ENCODE measurements at places on chromosomes 13 and 19.

DNA sequence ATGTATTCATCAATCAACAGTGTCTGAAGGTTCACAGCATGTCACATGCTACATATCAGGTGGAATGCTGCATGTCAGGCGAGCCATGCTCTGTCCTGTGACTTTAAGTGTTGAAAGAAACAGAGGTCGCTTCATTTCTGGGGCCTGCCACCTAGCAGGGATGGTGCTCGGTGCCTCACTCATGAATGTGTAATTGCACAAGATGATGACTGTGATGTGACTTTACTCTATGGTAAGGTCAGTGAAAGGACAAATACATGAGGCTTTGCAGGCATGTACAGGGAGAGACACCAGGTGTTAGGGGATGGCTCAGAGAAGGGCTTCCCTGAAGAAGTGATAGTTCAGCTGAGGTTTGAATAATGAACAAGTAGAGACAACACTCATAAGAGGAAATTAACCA lies 66.7 kb downstream of the FRY start:
- DNase-seq: no peak

DNA sequence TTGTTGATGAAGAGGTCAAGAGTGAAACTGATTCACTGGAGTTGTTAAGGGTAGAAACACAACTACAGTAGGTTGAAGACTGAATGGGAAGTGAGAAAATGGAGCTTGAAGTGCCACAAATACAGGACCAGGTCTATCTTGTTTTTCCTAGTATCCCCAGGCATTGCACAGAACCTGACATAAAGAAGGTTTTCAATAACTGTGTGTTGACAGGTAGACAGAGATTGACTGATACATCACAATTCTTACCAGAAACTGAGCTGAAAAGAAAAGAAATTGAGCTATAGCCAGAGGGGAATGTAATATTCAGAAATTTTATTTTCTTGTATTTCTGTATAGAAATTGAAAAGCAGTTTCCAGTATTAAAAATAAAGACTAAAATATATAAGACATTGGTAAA lies 767.7 kb downstream of the PCDH17 start:
- no peak for DNase-seq

DNA sequence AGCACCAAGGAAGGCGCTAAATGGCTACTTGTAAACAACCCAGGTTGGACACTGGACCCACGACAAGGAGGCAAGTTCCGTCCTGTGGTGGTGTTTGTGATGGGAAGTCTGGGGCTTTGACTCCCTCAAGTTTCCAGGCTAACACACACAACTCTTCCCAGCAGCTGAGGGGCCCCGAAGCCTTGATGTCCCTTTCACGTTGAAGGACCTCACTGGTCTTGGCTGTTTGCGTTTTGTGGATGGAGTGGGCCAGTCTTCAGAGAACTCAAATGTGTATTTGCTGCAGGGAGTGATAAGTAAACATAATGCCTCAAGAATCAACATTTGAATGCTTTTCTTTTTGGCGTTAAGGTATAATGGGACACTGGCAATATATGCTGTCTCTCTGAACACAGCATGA lies 199.2 kb downstream of the TM9SF2 start:
- DNase-seq: no peak

GRCh38 chr19:49559928-49560327 lies 20.4 kb downstream of the NOSIP start:
- no peak for DNase-seq

GRCh38 chr19:4007836-4008539 lies 452 bp downstream of the PIAS4 start:
- no peak for DNase-seq

GRCh38 chr19:3519126-3519525 lies 13.0 kb downstream of the FZR1 start:
- no peak for DNase-seq

- no peak for DNase-seq
Measured at GRCh38 chr13:113874579-113875428, 10.9 kb upstream of the GAS6 start.

DNA sequence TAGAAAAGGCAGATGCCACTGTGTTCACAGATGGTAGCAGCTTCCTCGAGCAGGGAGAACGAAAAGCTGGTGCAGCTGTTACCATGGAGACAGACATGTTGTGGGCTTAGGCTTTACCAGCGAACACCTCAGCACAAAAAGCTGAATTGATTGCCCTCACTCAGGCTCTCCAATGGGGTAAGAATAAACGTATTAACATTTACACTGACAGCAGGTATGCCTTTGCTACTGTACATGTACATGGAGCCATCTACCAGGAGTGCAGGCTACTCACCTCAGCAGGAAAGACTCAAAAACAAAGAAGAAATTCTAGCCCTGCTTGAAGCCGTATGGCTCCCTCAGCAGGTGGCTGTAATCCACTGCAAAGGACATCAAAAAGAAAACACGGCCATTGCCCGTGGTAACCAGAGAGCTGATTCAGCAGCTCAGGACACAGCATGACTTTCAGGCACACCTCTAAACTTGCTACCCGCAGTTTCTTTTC lies 197.7 kb downstream of the ZNF737 start:
- DNase-seq: no peak

- DNase-seq: no peak
Measured at GRCh38 chr13:76813891-76814290, 72.3 kb downstream of the KCTD12 start.

- DNase-seq: no peak
Measured at GRCh38 chr19:18179957-18180356, 6.3 kb downstream of the IFI30 start.

GRCh38 chr13:74767050-74767449 lies 632.8 kb upstream of the KLF12 start:
- DNase-seq: no peak

- DNase-seq: no peak
Measured at GRCh38 chr19:48630296-48631063, 6.7 kb downstream of the DBP start.

DNA sequence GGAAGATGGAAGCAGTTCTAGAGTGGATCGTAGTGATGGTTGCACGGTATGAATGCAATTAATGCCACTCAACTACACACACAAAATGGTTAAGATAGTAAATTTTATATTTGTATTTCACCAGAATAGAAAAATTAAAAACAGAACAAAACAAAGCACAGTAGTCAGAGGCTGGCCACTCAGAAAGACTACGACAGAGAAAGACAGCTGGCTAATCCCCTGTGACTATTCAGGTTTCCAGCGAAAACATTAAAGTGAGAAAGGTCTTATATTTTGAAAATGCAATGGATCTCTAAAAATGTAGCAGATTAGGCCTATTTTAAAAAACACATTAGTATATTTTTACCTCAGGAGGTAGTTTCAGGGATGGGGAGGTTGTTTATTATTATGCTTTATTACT lies 131.3 kb upstream of the POSTN start:
- no peak for DNase-seq

GRCh38 chr13:69633044-69633443 lies 474.6 kb upstream of the ATXN8OS start:
- no peak for DNase-seq

DNA sequence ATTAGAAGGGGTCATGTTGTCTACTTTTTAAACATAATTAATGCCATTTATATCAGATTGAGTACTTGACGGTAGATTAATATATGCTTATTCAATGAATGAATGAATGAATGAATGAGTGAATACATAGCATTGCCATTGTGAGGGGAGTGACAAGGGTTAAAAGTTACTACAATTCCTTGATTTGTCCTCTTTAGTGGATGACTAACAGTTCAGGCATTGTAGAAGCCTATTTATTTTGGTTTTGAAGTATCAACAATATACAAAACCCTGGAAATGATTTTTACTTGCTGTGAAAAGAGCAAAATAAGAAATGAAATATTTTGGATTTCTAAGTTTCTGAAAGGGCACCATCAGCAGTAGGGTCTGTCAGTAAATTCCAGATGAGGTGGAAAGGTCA lies 122.7 kb downstream of the CYSLTR2 start:
- DNase-seq: no peak

- no peak for DNase-seq
Measured at GRCh38 chr13:94640721-94641120, 39.1 kb downstream of the GPR180 start.

- no peak for DNase-seq
Measured at GRCh38 chr19:28736528-28736927, 476.4 kb downstream of the UQCRFS1 start.

- DNase-seq: peak; percentile 29
Measured at GRCh38 chr19:2962018-2962670, 15.2 kb upstream of the TLE6 start.

DNA sequence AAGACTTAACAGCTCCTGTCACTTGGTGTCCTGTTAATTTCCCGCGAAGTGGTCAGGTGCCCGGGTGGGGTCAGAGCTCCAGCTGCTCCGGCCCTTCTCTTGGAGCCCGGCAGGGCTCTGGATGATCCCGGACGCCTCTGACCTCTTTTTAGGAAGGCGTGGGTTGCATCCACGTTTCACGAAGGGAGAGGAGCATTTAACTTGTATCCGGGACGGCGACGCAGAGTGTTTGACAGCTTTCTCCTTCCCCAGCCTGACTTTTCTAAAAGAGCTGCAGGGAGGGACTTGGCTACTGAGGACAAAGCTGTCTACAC lies 656 bp downstream of the ZNF155 start:
- DNase-seq: no peak

GRCh38 chr13:108807841-108808240 lies 178.4 kb downstream of the MYO16 start:
- no peak for DNase-seq

- peak; percentile 71 for DNase-seq
Measured at GRCh38 chr19:36605101-36605876, at the start of gene ZNF382. TSS of gene ZNF382 (plus strand) at chr19:36605313. CDS start at chr19:36609915, 4,602 bp downstream.

DNA sequence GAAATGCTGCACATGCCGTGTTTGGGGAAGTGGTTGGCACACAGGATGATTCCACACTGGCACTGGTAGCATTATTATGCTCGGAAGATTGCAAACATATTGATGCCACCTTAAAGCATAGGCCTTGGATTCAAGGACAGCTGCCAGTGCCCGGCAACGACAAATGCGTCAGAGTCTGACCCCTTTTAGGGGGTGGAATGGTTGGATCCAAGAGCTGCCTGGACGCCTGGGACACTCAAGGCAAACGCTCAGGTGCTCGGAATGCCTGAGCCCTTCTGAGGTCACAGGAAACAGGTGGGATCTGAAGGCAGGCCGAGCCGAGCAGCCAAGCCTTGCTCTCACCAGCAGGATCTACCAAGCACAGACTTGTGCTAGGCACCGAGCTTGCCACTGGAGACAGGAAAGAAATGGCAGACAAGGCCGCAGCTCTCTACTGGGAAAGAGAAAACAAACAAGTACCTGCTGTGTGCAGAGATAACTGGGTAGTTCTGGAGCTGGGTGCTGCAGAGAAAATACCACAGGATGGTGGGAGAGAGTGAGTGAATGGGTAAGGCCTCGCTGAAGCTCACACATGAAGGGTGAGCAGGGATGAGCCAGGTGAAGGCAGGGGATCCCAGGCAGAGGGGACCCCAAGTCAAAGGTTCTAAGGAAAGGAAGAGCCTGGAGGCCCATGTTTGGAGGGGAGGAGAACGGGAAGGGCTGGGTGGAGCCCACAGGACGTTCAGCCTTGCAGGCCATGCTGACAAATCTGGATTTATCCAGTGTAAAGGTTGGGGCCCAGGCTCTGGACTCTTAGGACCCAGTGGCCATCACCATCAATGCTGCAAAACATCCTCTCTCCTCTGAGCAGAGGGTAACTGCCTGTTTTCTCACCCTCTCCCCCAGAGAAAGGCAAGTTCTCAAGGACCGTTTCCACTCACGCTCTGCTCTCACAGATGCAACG lies 9.2 kb downstream of the RANBP3 start:
- no peak for DNase-seq

DNA sequence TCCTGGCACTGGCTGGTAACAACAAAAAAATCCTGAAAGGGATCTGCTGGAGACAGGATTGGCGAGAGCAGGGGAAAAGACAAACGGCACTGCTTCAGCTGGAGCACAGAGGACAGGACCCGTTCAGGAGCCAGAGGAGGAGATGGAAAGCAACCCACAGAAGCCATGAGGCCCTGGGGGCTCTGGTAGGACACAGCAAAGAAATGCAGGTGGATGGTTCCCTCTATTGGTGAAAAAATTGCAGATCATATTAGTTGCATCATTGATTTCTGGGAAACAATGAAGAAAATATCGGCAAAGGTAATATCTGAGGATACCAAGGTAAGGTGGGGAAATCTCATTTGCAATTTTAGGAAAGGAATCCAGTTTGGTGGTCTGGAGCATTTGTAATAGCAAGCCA lies 25.7 kb upstream of the TPP2 start:
- DNase-seq: no peak

DNA sequence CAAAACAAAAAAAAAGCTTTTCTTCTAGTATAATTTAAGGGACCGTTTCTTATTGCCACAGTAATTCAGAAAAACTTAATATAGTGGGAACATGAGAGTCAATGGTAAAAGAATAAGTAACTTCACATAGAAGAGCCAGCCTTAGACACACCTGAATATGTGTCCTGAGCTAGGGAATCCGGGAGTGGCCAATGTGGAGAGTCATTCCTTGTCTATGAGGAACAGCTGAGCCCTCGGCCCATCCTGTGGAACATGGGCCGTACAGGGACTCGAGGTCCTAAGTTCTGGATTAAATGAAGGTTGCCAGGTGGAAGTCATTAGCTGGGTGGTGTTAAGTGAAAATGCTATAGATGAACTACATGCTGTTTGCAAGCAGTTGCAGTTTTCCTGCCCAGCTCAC lies 32.2 kb downstream of the EFNB2 start:
- DNase-seq: no peak

DNA sequence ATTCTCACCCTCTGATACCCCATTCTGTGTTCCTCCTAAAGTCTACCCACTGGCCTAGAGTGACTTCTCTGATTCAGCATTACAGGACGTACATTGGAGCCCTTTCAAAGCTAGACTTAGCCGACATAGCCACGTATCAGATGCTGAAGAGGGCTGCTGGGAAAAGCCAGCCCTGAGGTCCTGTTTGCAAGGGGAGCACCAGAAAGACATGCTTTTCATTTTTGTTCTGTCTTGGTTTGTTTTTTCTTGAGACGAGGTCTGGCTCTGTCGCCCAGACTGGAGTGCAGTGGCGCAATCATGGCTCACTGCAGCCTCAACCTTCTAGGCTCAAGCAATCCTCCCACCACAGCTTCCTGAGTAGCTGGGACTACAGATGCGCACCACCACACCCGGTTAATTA lies 6.3 kb upstream of the ZSWIM4 start:
- DNase-seq: no peak

GRCh38 chr13:71090990-71091389 lies 776.0 kb downstream of the DACH1 start:
- no peak for DNase-seq
